Activated T-cell treated with anti-CD3 and anti-CD28 coated beads, Interleukin-2, amount 50 U/mL, for 72 hours (primary cell): ENCODE measurements at places on chromosomes 6 and 20. TPM values are rescaled to one million over a fixed set of nuclear protein-coding genes. Genes with fewer than 3 reads are reported as not detected.

Gene FGD2
- 3.2 TPM for total RNA-seq

Gene FERMT1
- 0.34 TPM for total RNA-seq

Gene OR14J1
- not detected for total RNA-seq

Gene TDRD6
- not detected for total RNA-seq

Gene LY6G6F
- total RNA-seq = not detected

Gene COX7A2
- total RNA-seq = 311 TPM

Gene TREM2
- total RNA-seq = not detected

- DNase-seq = no peak
These were observed 480.5 kb upstream of the NOX3 start for GRCh38 chr6:155936127-155936526.

GRCh38 chr20:49165611-49166010 is 22.5 kb downstream of the STAU1 start:
- DNase-seq = no peak

- DNase-seq = no peak
These were observed 121.0 kb downstream of the FHL5 start for GRCh38 chr6:96683819-96684528.

DNA sequence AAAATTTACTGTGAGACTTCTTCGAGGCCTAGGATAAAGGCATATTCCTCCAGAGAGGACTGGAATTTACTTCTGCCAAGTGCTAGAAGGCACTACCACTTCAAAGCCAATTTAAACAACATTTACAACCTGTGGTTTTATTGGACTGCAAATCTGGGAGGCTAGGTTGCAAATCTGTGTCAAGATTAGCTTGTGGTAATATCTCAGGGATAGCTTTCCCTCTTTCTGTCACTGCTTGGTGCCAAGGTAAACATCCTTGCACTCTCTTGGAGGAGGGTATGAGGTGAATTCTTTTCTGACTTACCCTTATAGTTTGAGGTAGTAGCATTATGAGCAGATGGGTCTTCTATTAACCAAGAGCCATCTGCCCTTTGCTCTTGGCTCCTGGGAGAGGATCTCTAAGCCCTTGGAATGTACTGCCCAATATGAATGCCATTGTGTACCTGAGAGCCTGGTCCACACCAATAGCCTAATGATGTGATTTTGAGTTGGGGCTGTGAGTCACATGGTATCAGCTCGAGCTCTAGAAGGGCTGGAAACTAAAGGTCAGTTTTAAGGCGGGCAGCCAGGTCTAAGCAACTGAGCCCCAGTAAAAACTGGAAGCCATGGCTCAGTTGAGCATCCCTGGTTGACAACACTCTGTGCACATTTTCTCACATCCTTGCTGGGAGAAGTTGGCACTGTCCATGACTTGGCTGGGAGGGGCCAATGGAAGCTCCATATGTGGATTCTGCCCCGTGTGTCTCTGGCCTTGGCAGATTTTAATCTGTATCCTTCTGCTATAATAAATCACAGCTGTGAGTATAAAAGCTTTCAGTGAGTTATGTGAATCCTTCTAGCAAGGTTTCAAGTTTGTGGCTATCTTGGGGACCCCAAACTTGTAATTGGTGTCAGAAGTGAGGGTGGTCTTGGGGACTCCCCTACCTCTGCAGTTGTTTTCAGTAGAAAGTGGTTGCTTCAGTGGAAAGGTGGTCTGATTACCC is 188.1 kb downstream of the UBE3D start:
- DNase-seq = no peak

DNA sequence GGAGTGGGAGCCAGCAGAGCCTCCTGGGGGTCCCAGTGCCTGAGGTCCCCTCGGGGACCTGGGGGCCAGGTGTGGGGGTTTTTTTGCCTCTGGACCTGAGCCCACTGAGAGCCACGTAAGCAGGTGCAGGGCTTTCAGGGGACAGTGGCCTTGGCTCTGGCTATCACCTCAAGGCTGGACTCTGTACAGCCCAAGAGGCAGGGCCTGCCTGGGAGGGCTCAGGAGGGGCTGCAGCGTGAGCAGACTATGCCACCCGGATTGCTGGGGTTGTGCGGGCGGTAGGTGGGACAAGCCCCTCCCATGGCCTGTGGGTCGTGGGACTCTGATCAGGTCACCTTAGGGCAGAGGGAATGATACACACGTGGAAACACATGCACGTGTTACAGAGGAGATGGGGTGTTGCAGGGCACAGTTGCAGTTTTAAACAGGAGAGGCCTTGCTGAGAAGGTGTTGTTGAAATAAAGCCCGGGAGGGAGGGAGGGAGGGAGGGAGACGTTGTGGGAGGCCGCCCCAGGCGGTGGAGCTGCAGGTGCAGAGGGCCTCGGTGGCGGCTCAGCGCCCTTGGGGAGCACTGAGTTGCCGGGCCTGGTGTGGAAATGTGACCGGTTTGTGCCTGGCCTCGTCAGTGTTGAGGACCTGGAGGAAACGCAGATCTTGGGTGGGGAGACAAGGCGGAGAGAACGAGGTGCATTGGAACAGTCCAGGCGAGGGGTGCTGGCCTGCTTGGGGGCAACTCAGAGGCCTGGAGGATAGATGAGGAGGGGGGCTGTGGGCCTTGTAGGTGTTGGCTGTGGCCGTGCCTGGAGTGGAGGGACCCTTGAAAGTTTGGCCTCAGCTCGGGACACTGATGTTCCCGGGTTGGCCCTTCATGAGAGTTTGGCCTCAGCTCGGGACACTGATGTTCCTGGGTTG is 2.3 kb downstream of the TCEA2 start:
- no peak for DNase-seq

DNA sequence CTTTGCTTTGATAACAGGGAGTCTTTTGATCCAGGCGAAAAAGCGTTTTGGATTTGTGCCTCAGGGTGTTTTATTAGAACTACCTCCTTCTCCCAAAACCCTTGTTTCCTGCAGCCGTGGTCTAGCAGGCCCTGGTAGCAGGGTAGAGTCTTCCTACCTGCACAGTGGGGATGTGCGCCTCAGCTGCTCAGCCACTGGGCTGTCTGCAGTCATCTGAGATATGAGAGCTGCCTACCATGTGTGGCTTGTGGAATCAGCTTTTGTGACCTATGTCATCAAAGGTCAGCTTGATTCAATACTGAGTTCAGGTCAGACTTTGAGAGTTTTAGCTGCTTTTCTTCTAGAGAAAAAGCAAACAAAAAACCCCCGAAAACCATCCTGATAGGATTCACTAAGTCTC is 279.5 kb downstream of the CLIC5 start:
- DNase-seq = no peak

GRCh38 chr20:60727425-60727824 is 524.6 kb upstream of the CDH4 start:
- no peak for DNase-seq

DNA sequence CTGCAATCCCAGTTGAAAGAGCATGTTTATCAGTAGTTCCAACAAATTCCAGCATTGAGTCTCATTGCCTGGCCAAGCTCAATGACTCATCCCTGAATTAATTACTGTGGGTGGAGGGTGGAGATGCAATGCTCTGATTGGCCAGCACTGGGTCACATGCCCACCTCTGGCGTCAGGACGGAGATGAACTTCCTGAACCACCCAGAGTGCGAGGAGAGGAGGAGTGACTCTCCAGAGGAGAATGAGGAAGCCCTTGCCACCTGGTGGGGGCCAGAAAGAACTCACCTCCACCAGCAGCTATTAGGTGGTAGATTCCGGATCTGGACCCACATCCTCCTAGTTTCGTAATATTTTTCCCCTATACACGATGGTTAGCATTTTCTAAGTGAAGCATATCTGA is 283.9 kb downstream of the TBC1D7 start:
- DNase-seq = no peak

GRCh38 chr20:48128436-48128835 is 343.2 kb upstream of the SULF2 start:
- DNase-seq = no peak

DNA sequence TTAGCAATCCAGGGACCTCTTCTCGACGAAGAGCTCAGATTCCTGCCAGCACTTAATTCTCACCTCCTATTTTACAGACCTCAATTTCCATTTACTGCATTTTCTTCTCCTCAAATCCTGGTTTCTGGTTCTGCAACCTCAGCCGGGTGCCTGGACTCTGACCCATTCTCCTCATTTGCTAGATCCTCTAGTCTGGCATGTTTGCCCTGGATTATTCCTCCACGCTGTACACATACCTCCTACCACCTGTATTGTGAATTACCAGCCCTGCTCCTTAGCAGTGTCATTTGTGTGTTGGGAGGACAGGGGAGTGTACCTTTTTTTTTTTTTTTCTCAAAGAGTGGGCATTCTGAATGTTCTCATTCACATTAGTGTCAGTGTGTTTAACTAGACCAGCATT is 204.4 kb downstream of the ZMYND8 start:
- DNase-seq = no peak

- DNase-seq = no peak
These were observed 142.1 kb upstream of the SULF2 start for GRCh38 chr20:47927385-47927851.
